ENCODE measurements at places on chromosomes 6 and 20.

DNA sequence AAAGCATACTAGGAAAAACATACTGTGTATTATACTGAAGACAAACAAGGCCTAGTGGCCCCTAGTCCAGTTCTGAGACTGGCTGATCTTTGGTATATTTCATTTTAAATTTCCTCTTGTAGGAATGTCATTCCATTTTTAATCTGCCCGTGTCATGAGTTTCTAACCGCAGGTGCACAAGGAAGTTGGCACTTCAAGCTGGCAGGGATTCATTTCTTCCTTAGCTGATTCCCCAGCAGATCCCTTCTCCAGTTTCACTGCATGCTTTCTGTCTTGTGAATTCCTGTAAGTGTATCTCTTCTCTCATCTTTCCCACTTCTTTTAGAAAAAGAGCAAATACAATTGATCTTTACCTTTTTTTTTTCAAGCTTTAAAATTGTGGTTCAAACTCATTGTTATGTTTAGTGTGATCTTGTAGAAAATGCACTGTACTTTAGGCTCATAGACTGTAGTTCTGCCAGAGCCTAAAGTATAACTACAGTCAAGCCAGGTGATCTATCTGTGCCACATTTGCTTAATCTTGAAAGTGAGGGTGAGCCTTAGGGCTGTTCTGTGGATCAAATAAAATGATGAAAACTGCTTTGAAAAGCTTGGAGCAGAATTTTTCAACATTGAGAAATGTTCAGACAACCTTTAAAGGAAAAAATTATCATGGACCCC is 37.0 kb downstream of the RNF217 start:
- peak; percentile 86 for DNase-seq

- DNase-seq = no peak
Measured at GRCh38 chr6:68339488-68340131, 295.5 kb upstream of the ADGRB3 start.

GRCh38 chr6:10146715-10147451 is 268.0 kb downstream of the TFAP2A start:
- DNase-seq = peak; percentile 70

DNA sequence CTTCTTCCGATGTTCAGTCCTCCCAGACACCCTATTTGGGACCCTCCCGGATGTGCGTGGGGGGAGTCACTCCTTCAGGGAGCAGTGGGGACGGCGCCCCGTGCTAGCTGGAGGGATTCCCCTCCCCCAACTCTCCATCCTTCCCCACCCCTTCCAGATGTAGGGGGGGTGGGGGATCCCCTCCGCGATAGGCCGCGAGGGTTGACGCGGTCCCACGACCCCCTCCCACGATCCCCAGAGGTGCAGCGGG is 548 bp downstream of the GNL1 start:
- DNase-seq = no peak

GRCh38 chr6:131861381-131861780 is 53.6 kb downstream of the ENPP1 start:
- no peak for DNase-seq
